Hepatocyte (in vitro differentiated cells): ENCODE measurements at places on chromosomes 3 and 15. TPM values are rescaled to one million over a fixed set of nuclear protein-coding genes. Genes with fewer than 3 reads are reported as not detected.

- H3K36me3 ChIP-seq: no peaks in the 10 kb centered on the region
- no peaks in the 10 kb centered on the region for H3K27me3 ChIP-seq
- peaks cover 10% of the 10 kb centered on the region for H3K4me1 ChIP-seq
- no peak overlapping the region for H3K4me3 ChIP-seq
- peak overlapping the region; percentile 65 for H3K27ac ChIP-seq
These were observed 47.6 kb downstream of the SLMAP start for GRCh38 chr3:57803647-57804081.

GRCh38 chr3:27535809-27536392 lies 51.7 kb upstream of the SLC4A7 start:
- H3K4me3 ChIP-seq: no peak overlapping the region
- no peaks in the 10 kb centered on the region for H3K36me3 ChIP-seq
- no peaks in the 10 kb centered on the region for H3K27me3 ChIP-seq
- peaks cover 11% of the 10 kb centered on the region for H3K4me1 ChIP-seq
- H3K27ac ChIP-seq: no peak overlapping the region
- no peak for DNase-seq

Gene ST6GAL1
- total RNA-seq: 109 and 136 TPM in 2 replicates

- H3K27ac ChIP-seq: no peak overlapping the region
- no peak for DNase-seq
- no peaks in the 10 kb centered on the region for H3K36me3 ChIP-seq
- no peak overlapping the region for H3K4me3 ChIP-seq
- H3K4me1 ChIP-seq: no peaks in the 10 kb centered on the region
These were observed 22.3 kb upstream of the P2RY13 start for GRCh38 chr3:151351648-151352047.

GRCh38 chr3:128895843-128896697 lies 16.6 kb downstream of the ACAD9 start:
- DNase-seq: no peak
- no peaks in the 10 kb centered on the region for H3K27me3 ChIP-seq
- no peak overlapping the region for H3K4me3 ChIP-seq
- no peaks in the 10 kb centered on the region for H3K4me1 ChIP-seq

Gene SLC12A8
- 20.0 and 21.5 TPM in 2 replicates for total RNA-seq

DNA sequence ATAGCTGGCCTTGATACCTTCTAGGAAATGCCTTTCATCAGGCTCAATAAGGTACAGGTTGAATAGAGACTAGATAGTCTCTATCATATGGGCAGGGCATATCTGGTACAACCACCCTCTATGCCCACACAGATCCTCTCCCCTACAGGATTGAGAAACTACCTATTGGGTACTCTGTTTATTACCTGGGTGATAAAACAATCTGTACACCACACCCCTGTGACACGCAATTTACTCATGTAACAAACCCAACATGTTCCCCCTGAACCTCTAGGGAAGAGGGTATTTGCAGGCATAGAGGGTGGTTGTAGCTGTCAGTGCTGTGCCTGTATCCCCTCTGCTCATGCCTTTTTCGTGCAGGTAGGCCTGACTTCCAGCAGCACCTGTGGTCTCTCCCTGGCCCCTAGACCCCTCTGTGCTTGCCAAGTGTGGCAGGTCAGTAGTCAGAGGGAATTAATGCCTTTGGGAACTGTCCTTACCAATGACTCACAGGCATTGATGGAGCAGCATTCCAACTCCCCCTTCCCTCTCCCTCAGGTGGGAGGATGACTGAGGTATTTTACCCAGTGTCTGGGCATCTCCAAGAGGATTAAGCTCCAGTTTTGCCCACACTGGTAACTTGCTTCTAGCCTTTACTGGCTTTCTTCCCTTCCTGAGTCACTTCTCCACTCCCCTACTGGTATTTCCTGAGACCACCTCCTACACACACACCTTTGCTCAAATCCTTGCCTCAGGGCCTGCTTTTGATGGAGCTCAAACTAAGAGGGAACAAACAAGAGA lies 18.3 kb downstream of the CLSTN2 start:
- no peaks in the 10 kb centered on the region for H3K4me1 ChIP-seq
- H3K4me3 ChIP-seq: no peak overlapping the region
- DNase-seq: no peak
- no peak overlapping the region for H3K27ac ChIP-seq

- H3K4me3 ChIP-seq: no peak overlapping the region
- no peak overlapping the region for H3K27ac ChIP-seq
- H3K36me3 ChIP-seq: no peaks in the 10 kb centered on the region
- no peaks in the 10 kb centered on the region for H3K27me3 ChIP-seq
These were observed 286.6 kb downstream of the RBMS3 start for GRCh38 chr3:29567501-29567900.

GRCh38 chr15:84647726-84648125 lies 6.4 kb downstream of the WDR73 start:
- no peaks in the 10 kb centered on the region for H3K36me3 ChIP-seq
- no peak for DNase-seq
- no peaks in the 10 kb centered on the region for H3K27me3 ChIP-seq
- H3K4me3 ChIP-seq: no peak overlapping the region
- peaks cover 16% of the 10 kb centered on the region for H3K4me1 ChIP-seq

- H3K27me3 ChIP-seq: no peaks in the 10 kb centered on the region
- H3K36me3 ChIP-seq: no peaks in the 10 kb centered on the region
- no peak for DNase-seq
- no peaks in the 10 kb centered on the region for H3K4me1 ChIP-seq
These were observed 24.1 kb downstream of the POPDC2 start for GRCh38 chr3:119636249-119636648.

- no peaks in the 10 kb centered on the region for H3K27me3 ChIP-seq
- no peak overlapping the region for H3K4me3 ChIP-seq
- H3K36me3 ChIP-seq: no peaks in the 10 kb centered on the region
These were observed 41.1 kb upstream of the MYZAP start for GRCh38 chr15:57550640-57551039.

DNA sequence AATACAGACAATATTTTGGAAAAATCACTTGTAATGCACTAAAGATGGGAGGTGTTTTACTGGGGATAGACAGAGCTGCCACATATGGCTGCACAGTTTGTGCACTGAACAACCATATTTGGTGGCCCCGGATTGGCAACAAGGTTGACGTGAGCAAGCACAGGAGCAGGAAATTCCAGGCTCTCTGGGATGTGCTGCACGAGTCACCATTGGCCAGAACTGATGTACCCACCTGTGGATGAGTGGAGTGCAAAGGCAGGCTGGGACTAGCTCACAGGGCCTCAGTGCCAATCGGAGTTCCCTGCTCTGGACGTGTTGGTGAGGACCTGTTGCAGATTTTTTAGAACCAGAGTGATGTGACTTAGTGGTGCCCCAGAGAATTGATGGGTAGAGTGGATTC lies 42.0 kb upstream of the SCAANT1 start:
- no peak for DNase-seq
- no peaks in the 10 kb centered on the region for H3K36me3 ChIP-seq
- no peak overlapping the region for H3K4me3 ChIP-seq
- no peak overlapping the region for H3K27ac ChIP-seq
- H3K27me3 ChIP-seq: no peaks in the 10 kb centered on the region
- no peaks in the 10 kb centered on the region for H3K4me1 ChIP-seq

Gene C3orf22
- total RNA-seq: not detected in 2 replicates

DNA sequence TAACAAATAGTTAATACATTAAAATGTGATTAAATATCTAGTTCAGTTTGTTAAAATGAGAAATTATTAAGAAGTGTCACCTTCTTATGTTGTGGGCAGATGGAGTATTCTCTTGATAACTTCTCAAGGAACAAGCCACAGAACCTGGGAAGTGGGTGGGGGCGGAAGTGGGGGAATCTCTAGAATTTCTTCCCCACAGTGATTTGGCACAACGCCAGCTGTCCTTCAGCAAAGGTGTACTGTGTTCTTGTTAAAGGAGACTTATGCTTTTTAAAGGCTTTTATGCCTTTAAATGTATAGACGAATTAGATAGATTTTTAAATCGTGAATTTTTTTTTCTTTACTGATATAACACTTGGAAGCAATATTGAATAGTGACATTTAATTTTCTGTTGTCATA lies 42.4 kb downstream of the SEC22A start:
- H3K27me3 ChIP-seq: no peaks in the 10 kb centered on the region
- H3K4me1 ChIP-seq: no peaks in the 10 kb centered on the region
- H3K36me3 ChIP-seq: no peaks in the 10 kb centered on the region
- DNase-seq: peak; percentile 10
- no peak overlapping the region for H3K27ac ChIP-seq
- H3K4me3 ChIP-seq: no peak overlapping the region

DNA sequence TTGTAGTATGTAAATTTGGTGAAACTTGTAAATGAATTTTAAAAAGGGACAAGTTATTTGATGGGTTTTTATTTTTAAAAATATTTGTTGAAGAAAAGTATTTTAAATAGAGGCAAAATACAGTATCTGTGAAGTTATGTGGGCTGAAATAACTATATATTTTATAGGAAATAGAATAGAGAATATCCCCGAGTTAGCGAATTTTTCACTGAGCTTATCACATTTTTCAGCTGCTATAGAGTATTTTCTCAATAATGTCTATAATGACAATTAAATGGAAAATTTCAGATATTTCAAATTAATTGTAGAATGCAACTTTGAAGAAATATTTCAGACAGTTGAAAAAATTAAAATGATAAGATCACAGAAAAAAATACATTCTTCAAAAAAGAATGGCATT lies 166.4 kb upstream of the TP63 start:
- DNase-seq: no peak
- no peak overlapping the region for H3K4me3 ChIP-seq
- no peak overlapping the region for H3K27ac ChIP-seq
- no peaks in the 10 kb centered on the region for H3K36me3 ChIP-seq
- H3K4me1 ChIP-seq: no peaks in the 10 kb centered on the region

Gene PPCDC
- 16.4 and 20.8 TPM in 2 replicates for total RNA-seq

Gene TGM4
- total RNA-seq: 0.43 TPM in 1 of 2 replicates, not detected in the other

Gene GPR15
- not detected in 2 replicates for total RNA-seq

GRCh38 chr15:45087513-45087912 lies 26.5 kb downstream of the DUOX2 start:
- no peak for DNase-seq
- no peak overlapping the region for H3K4me3 ChIP-seq
- peaks cover 22% of the 10 kb centered on the region for H3K4me1 ChIP-seq
- H3K27me3 ChIP-seq: no peaks in the 10 kb centered on the region

DNA sequence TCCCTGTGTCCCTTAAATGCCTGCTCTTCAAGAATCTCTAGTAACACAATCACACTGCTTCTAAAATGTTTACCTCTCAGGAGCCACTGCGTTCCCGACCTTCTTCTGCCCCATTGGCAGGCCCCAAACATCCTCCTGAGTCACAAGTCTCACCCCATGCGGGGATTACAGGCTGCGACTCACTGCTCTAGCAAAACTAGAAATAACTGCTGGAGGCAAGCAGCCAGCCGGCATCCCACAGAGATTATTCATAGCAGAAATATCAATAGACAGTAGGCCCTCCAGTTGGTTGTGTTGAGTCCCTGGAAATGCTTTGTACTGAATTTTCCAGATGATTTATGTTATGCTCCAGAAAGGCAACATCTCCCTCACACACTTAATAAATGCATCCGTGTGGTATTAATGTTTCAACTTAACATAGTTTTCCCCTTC lies 64.8 kb downstream of the RFTN1 start:
- peak; percentile 47 for DNase-seq
- H3K27me3 ChIP-seq: no peaks in the 10 kb centered on the region
- H3K27ac ChIP-seq: peak overlapping the region; percentile 23
- no peak overlapping the region for H3K4me3 ChIP-seq
- H3K36me3 ChIP-seq: no peaks in the 10 kb centered on the region
- no peaks in the 10 kb centered on the region for H3K4me1 ChIP-seq
